NCI-H1694 (cell line): ENCODE measurements at places on chromosomes 2 and 18.

DNA sequence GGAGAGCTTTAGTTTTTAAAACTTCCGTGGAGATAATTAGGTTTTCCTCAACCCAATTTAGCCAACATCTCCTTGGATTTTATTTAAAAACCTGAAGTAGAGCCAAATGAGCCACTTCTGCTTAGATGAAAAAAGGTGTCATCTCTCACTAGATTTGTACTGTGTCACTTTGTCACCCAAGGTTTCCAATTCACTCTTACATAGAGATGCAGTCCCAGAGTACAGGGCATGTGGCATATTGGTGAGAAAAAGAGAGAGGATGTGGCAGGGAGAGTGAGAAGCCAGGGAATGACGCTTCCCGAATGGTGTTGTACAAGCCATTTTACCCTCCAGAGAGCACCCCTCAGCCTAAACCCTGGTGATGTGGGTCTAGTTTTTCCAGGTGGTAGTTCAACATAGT lies 44.4 kb upstream of the CTLA4 start:
- no peak for DNase-seq

GRCh38 chr18:28729321-28729720 lies 552.4 kb upstream of the CDH2 start:
- DNase-seq = no peak

- no peak for DNase-seq
These were observed 7.7 kb downstream of the PSD4 start for GRCh38 chr2:113181258-113182051.

DNA sequence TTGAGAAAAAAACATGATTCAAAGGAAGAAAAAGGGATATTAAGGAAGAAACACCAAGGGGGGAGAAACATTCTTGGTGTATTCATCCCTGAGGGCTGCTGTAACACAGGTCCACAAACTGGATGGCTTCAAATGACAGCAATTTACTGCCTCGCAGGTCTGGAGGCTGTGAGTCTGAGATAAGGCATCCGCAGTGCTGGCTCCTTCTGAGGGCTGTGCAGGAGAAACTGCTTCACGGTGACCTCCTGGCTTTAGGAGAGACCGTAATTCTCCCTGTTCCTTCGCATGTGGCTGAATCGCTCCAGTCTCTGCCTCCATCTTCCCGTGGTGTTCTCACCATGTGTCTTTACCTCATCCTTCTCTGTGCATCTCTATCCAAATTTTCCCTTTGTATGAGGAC lies 490.7 kb downstream of the EIPR1 start:
- DNase-seq = no peak

DNA sequence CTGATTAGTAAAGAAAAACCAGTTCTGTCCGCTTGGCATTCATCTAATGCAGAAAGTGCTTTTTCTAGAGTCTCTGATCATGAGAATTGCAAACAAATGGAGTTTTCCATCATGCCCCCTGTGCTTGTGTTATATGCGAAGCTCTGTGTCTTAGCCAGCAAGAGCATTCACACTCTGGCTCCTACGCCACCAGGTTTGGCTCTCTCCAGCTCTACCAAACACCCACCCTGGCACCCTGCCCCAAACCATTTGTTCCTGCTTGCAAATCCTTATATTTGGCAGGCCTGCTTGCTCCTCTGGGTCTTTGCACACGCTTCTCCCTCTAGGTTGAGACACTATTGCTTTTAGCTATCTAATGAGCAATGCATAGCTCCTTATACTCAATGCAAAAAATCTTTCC lies 204.1 kb upstream of the CYRIA start:
- DNase-seq = no peak

GRCh38 chr2:203453858-203454451 lies 81.1 kb downstream of the RAPH1 start:
- DNase-seq = peak; percentile 62

- no peak for DNase-seq
These were observed 1.3 kb upstream of the FEV start for GRCh38 chr2:218986148-218986761.

- no peak for DNase-seq
These were observed 186.1 kb upstream of the RAB12 start for GRCh38 chr18:8423051-8423557.

- DNase-seq = no peak
These were observed 1.1 kb downstream of the CCDC93 start for GRCh38 chr2:118012778-118013177.

DNA sequence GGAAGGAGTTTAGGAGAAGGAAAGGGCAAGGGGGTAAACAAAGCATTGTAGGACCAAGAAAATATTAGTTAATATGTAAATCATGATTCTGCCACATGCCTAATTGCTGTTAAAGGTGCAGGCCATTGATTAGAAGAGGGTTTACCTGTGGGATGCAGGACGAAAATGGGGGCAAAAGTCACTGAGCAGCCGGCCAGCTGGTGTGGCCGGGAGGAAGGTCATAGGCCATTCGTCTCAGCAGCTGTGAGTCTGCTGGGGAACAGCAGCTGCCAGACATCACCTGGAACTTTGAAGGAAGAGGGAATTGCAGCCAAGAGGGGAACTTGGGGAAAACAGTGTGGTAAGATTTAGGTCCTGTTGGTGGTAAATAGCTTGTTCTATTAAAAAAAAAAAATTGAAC lies 184.4 kb downstream of the DYSF start:
- no peak for DNase-seq

DNA sequence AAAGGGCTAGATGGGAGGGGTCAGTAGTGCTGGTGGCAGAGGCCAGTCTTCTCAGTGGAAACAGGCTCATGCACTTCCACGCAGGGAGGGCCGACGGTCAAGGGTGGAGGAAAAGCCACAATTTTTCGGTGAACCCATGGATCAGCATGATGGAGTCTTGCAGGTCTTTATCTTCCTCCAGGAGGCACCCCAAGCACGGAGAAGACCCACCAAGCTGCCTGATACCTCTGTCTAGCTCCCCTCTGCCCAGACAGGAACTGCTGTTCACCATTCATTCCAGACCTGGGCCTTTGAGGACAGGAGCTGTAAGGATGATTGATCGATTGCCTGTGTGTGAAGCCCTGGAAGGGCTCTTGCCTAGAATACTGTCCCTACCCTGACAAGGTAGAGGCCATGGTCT lies 2.8 kb upstream of the LRRFIP1 start:
- DNase-seq = no peak

- peak; percentile 25 for DNase-seq
These were observed 65.9 kb upstream of the ITM2C start for GRCh38 chr2:230798769-230799399.

- DNase-seq = no peak
These were observed 164.8 kb downstream of the PRKCE start for GRCh38 chr2:45816272-45816671.

- no peak for DNase-seq
These were observed 1101.5 kb upstream of the KLHL29 start for GRCh38 chr2:22283436-22283835.

DNA sequence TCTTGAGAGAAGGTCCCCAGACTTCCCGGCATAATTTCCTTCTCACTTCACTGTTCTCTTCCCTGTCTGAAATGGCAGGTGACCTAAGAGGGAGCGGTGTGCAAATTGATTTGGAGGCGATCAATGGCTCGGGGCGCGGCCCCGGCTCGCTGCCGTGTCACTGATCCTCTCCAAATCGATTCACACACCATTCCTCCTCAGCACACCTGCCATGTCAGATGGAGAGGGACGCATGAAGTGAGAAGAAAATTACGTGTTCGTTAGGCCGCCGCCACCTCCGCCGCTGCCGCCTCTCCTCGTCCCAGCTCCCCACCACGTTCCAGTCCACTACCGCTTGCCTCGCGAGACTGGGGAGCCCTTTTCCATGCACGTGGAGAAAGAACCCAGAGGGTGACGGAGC lies 31.8 kb upstream of the BCL11A start:
- DNase-seq = no peak

DNA sequence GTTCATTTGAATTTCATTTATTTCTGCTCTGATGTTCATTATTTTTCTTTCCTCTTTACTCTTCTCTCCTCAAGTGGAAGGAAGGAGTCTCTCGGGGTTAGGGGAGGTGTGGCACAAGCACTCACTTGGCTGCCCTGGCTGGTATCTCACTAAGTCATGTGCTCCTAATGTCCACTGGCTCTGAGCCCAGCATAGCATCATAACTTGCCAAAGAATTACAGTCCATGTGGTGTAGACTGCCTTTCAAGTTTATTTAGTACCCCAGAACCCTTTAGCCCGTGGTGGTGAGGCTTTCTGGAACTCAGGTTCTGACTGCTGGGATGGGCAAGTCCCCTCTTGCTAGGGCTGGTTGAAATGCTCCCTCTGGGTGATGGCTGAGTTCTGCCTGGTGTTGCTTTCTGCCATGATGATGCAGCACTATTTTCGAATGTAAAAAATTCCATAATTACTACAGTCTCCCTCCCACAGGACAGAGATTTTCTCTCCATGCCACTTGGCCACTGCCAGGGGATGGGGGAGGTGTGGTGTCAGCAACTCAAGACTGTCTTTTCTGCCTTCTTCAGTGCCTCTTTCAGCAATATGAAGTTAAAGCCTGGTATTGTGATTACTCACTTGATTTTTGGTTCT lies 22.2 kb downstream of the SPAG16 start:
- no peak for DNase-seq

DNA sequence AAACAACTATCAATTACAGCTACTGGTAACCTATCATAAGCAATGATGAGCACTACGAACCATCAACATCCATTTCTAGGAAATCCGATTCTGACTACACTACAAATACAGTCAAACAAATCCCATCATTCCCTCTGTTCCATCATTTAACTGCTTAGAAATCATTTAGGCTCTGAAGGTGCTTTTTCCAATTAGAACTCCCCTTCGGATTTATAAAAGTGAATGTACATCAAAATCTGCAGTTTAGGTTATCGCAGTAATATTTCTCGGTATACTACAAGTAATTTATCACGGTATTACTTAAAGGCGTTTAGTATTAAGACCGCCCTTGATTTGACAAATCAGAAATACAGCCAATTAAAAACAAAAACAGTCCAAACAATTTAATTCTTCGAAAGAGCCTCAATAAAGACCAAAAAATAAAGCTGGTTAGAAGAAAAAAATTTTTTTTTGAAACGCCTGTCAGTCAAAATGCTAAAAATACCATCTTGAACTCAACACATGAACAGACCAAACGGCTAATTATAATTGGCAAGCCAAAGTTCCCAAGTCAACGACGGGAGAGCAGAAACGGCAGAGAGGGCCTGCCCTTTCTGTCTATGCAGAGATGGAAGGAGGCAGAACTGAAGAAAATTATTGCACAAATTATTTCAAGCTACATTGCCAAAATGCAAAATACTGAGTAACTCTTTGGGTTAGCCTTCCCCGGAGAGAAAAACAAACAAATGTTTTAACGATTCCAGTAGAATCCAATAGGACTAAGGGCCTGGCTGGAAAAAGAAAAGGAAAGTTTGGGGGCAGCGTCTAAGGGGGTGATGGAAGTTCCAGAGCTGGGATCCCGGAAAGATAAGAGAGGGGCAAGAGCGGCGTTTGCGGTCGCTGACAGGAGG lies 1.2 kb downstream of the VPS54 start:
- DNase-seq = peak; percentile 47

DNA sequence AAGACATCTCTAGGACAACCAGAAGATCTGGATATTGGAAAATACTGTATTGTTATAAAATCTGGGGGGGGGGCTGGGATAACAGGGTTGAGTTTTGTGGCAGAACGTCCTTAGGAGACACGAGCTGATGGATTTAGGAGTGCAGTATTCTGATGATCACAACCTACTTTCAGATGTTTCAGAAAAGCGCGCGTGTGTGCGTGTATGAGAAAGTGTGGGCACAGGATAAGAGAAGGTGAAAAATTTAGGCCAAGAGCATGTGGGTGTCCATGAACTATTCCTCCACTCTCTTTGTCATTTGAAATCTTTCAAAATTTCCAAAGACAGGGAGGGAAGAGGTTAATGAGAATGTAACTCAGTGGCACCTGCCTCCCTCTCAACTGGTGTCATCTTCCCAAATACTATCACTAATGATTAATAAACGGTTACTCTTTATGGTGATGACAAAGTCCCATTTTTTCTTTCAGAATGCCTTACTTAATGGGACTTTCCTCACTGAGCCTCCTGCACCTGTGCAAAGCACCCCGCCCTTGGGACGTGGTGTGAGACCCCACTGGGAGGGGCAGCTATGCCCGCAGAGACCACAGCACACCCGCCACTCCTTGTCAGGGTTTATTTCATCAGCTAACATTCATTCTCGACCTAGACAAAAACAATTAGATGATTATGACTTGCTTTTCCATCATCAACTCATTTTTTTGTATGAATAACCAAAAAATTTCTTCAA lies 53.6 kb downstream of the HS6ST1 start:
- DNase-seq = no peak

- no peak for DNase-seq
These were observed 18.1 kb downstream of the LAPTM4A start for GRCh38 chr2:20033322-20033721.

DNA sequence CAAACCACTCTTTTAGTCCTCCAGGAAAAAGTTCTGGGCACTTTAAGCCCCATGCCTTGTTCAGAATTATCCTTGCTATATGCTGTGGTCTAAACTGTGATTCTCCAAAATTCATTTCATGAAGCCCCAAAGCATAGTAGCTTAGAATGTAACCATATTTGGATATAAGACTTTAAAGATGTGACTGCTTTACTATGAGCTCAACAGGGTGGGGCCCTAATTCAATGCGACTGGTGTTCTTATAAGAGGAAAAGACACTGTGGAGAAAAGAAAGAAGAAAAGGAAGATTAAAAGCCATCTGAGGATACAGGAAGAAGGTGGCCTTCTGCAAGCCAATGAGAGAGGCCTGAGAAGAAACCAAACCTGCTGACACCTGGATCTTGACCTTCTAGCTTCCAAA lies 174.8 kb downstream of the GALNT13 start:
- DNase-seq = no peak

- DNase-seq = peak; percentile 4
These were observed 353.1 kb upstream of the FANCL start for GRCh38 chr2:58594175-58594574.

GRCh38 chr2:101330253-101330933 lies 21.9 kb upstream of the RNF149 start:
- no peak for DNase-seq
